ENCODE measurements at places on chromosomes 7 and 10.

DNA sequence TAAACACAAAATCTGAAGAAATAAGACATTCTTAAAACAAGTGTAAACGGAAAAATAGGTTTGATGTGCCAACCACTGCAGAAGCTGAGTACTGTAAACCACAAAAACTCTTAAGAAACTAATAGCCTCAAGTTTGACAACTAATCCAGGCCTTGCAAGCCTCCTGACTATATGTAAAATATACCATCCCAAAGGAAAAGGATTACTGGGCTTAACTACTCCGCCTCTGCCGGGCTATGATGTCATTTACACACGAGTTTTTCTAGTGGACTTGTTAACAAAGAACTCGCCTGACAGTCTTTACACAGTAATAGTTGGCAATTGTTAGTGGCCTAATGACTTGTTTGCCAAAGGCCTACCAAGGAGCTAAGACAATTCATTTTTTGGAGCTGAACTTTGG lies 2.1 kb downstream of the KIF5B start:
- DNase-seq = peak; percentile 47

DNA sequence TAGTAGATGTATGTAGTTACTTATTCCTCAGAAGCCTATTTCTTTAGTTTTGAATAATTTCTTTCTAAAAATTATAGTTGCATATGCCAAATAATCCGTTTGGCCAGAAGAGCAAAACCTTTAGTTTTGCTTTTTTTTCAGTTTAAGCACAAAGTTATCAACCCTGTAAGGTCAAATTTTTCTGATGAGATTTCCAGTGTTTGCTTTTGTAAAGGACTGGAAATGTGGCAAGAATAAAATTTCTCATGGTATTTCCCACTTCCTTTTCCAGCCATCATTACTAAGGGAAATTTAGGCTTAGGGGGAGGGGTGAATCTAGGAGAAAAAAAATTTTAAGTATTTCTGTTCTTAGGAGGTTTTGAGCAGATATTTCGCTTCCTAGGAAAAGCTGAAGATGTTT lies 7.6 kb downstream of the CALD1 start:
- DNase-seq = no peak

- DNase-seq = no peak
Measured at GRCh38 chr7:69335331-69335730, 262.9 kb upstream of the AUTS2 start.

- no peak for DNase-seq
Measured at GRCh38 chr10:14673189-14673861, 101.4 kb downstream of the FAM107B start.

GRCh38 chr10:8158193-8159071 lies 103.9 kb downstream of the GATA3 start:
- DNase-seq = no peak

GRCh38 chr10:52121688-52122087 lies 192.4 kb upstream of the DKK1 start:
- DNase-seq = no peak

DNA sequence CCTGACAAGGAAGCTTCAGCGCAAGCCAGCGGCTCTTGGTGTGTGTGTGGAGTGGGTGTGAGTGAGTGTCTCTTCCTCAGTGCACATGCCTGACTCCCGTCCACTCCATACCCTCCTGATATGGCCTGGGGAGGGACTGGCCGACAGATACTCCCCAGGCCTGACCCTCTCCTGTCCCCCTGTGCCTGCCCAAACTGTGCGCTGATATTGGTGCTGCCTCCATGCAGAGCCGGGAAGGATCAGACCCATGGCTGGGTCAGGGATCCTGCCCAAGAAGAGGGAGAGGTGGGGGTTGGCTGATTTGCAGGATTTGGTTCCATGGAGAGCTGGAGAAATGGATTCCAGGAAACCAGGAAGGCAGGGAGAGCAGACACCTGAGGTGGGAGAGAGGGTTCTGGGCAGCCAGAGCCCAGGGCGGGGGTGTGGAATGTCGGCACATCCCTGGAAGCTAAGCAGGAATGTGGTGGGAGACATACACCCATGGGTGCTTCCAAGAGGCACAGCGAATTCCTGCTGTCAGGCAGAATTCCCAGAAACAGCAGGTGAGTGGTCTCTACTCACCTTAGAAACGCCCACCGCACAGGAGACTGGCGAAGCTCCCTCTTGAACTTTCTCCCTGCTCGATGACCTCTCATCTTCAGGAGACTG lies 6.3 kb downstream of the CALML5 start:
- no peak for DNase-seq

GRCh38 chr7:111324228-111324627 lies 233.3 kb downstream of the LRRN3 start:
- DNase-seq = no peak

- DNase-seq = no peak
Measured at GRCh38 chr10:15705298-15705697, 14.4 kb downstream of the ITGA8 start.

DNA sequence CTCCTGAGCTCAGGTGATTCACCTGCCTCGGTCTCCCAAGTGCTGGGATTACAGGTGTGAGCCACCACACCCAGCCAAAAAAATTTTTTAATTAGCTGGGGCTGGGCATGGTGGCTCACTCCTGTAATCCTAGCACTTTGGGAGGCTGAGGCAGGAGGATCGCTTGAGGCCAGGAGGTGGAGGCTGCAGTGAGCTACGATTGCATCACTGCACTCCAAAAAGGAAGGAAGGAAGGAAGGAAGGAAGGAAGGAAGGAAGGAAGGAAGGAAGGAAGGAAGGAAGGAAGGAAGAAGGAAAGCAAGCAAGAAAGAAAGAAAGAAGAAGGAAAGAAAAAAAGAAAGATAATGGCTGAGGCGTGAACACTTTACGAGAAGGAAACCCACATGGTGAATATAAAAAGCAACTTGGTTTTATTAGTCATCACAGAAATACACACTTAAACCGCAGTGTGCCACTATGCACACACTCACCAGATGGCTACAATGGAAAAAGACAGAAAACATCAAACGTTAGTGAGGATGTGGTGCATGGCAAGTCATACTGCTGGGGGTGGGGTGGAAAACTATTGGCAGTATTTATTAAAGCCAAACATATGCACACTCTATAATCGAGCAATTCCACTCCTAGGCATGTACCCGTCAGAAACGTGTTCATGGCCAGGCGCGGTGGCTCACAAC lies 4.4 kb upstream of the CCL26 start:
- no peak for DNase-seq

DNA sequence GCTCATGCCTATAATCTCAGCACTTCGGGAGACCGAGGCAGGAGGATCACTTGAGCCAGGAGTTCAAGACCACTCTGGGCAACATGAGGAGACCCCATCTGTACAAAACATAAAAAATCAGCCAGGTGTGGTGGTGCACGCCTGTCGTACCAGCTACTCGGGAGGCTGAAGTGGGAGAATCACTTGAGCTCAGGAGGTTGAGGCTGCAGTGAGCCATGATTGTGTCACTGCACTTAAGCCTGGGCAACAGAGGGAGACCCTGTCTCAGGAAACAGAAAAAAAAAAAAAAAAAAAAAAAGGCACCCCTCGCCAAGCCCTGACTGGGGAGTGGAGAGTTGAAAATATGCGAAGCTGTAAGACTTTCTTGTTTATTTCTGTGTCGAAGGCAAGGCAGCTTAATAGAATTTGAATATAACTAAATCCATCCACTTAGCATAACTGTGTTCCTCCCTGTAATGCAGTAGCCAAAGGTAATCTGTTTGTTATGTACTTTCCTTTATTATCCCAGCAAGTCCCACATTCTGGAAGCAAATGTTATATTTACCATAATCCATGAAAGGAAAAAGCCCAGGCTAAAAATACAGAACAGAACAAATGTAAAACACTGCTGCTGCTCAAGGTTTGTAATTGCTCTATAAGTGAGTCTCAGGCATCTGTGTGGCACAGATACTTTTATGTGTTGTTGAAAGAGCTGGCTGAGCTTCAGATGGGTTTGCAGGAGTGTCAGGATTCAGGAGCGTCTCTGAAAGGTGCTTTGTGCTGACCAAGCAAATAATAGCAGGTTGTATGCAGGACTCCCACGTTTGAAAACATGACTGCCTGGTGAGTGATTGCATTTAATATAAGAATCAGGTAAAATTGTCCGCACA lies 127.2 kb downstream of the CELF2 start:
- no peak for DNase-seq

GRCh38 chr10:105797234-105797890 lies 1156.3 kb downstream of the SORCS3 start:
- DNase-seq = peak; percentile 10

GRCh38 chr10:121425623-121426022 lies 172.6 kb downstream of the FGFR2 start:
- no peak for DNase-seq

- DNase-seq = no peak
Measured at GRCh38 chr7:12146813-12147212, 64.3 kb upstream of the TMEM106B start.

DNA sequence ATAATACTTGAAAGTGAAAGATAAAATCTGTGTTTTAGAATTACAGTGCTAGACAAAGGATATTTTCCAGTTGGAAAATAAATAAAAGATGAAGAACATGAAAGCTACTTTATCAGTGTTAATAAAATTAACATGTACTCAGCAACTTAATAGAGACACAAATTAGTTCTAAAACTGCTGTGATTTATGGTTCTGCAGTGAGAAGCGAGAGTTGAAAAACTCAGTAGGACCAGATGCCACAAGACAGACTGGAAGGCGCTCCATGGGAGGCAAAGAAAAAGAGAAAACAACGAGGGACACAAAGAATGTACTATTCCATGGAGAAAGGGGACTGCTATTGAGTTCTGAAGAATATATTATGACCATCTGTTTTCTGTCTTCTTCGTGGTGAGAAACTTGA lies 590.4 kb downstream of the PHTF2 start:
- no peak for DNase-seq

DNA sequence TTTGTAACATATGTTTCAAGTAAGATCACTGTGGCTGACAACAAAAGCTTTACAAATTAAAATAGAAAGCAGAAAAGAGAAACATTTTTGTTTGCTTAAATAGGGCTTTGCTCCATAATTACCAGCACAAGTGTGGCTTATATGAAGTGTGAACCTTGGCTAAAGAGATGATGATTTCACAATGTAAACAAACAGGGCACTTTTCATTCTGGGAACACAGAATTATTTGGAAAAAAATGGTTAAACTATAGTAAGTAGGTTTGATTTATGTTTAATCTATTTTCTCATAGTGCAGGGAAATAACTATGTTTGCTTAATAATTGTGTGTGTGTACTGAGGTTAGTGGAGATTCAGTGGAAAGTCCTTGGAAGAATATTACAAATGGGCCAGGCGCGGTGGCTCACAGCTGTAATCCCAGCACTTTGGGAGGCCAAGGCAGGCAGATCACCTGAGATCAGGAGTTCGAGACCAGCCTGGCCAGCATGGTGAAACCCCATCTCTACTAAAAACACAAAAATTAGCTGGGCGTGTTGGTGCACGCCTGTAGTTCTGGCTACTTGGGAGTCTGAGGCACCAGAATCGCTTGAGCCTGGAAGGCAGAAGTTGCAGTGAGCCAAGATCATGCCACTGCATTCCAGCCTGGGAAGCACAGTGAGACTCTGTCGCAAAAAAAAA lies 19.1 kb upstream of the OTUD1 start:
- DNase-seq = no peak

- no peak for DNase-seq
Measured at GRCh38 chr10:11091517-11092102, 73.9 kb downstream of the CELF2 start.

DNA sequence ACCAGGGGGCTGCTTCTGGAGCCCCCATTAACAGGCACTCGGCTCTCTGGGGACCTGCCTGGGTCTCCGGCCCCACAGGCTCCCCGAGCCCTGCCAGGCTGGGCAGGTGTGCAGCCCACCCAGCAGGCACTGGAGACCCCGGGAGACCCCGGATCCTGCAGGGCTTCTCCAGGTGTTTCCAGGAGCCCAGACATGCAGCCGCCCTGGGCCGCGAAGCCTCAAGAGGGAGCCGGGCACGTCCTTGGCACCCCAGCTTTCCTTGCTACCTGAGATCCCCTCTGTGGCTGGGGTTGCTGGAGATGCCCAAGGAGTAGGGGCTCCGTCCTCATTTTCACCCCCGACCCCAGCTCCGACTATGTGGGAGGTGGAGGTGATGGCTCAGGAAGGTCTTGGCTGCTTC lies 7.7 kb upstream of the AMZ1 start:
- no peak for DNase-seq

- DNase-seq = no peak
Measured at GRCh38 chr7:44595934-44596635, 10.3 kb upstream of the OGDH start.
